Stimulated activated CD8-positive, alpha-beta memory T cell treated with anti-CD3 and anti-CD28 coated beads, Interleukin-15, amount 100 ng/mL, for 4 hours (primary cell): ENCODE measurements at places on chromosomes 1 and 21.

DNA sequence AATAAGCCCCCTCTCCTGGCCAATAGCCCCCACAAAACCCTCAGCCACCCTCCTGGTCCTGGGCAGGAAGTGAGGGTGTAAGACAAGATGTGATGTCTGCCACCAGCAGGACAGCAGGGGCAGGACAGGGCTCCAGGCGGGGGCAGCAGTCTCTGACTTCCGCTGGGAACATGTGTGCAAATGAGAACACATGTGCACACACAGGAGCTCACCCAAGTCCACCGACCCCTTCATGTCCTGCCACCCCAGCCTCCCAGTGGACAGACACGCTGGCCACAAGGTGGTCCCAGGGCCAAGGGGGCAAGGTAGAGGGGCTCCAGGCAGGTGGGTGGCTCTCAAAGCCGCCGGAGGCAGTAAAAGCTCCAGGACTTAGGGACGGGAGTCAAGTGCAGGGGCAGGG lies 60.1 kb downstream of the KCNAB2 start:
- DNase-seq: no peak

DNA sequence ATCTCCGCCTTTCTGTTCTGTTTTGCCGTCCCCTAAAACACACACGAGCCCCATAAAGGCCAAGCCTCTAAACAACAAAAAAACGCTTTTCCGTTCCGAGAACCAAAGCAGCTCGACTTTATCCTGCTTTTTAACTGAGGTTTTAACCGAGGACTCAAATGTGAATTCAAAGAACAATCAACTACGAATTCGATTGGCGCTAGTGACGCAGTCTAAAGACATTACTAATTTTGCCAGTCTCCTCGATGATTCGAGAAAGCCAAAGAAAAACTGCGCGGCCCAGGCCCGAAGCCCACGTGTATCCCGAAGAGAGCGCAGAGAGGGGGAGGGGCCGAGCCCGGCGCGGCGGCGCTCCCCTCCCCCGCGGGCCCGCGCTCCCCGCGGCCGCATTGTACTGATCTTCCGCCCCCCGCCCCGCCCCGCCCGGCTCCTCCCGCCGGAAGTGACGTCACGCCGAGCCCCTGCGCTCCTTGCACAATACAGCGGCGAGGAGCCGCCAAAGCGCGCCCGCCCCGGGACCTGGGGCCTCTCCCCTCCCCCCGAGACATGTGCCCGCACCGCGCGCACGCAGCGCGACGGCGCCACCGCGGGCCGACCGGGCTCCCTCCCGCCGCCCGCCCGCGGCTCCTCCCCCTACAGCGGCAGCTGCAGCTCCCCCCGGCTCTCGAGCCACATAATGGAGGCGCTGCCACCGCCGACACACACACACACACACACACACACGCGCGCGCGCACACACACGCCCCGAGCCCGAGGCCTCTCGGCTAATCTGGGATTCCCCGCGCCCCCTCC lies 1.4 kb downstream of the HNRNPU start:
- DNase-seq: peak; percentile 95

DNA sequence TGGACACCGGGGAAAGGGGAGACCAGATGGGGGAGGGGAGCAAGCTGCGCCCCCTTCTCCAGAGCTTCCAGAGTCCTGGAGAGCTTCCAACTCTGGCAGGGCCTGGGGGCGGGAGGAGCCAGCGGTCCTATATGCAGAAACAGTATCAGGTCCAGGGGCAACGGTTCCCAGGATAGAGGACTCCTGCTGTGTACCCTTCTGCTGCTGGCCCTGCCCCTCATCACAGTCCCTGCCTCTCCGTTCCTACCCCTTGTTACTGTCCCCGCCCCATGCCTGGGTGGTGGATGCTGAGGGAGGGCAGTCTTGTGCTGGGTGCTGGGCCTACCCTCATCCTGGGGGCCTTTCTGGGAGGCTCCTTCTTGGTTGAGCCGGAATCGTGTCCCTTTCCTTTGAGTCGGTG lies 19.2 kb upstream of the PEX10 start:
- DNase-seq: no peak

- DNase-seq: no peak
These were observed 29.0 kb upstream of the NTPCR start for GRCh38 chr1:232921381-232921780.

- DNase-seq: no peak
These were observed 32.0 kb downstream of the EGLN1 start for GRCh38 chr1:231390071-231390470.

GRCh38 chr1:61056196-61056572 lies 26.2 kb upstream of the NFIA start:
- DNase-seq: no peak

DNA sequence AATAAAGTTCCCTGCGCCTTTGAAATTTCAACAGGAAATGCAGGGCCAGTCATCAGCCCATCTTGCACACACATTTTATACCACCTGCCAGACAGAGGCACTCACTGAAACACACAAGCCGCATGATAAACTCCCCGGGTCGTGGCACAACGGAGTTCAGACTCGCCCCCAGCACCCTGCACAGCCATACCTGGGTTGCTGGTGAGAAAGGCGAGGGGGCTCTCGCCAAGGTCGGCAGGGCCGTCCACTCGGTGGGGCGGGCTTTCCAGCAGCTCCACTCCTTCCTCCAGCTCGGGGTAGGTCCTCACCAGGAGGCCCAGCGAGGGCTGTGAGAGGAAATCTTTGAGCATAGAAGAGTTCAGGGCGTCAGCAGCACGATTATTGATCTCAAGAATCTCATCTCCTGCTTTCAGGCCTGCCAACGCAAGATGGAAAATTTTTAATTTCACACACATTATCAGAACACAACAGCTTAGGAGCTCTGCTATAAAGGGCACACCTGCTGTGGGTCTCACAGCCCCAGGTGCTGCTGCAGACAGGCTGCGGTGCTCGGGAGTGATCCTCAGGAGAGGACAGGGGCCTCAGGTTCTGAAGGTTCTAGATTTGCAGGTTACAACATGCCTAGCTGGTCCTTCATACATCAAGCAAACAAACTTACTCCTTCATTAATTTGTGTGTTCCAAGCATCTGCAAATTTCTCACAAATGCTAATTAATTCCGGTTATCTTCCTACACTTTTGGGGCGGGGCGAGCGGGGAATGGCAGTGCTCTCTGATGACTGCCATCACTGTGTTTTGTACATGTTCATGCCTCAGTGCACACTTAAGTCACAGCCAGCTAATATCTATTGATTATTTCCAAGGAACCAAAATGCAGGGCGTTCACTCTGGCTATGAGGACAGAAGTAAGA lies 144.2 kb upstream of the KRTAP19-8 start:
- DNase-seq: no peak

GRCh38 chr1:88169939-88170338 lies 514.1 kb upstream of the PKN2 start:
- DNase-seq: no peak

DNA sequence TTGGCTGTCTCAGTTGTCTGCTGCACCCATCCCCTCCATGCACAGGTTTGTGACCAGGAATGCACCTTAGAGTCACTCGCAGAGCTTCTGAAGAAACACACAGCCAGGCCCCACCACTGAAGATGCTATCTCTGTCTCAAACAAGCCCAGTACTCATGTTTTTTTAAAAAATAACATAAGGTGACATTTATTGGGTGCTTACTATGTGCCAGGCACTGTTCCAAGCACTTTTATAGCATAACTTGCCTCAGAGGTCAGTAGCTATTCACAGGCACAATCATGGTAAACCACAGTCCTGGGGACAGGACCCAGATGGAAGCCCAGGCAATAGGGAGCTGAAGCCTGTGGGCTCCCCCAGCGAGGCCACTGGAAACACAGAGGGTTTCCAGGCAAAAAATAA lies 8.8 kb upstream of the ATP13A2 start:
- DNase-seq: no peak

GRCh38 chr1:90850181-90850897 lies 133.2 kb upstream of the BARHL2 start:
- no peak for DNase-seq

- no peak for DNase-seq
These were observed 272.1 kb downstream of the ZNF648 start for GRCh38 chr1:181789395-181789794.

- DNase-seq: no peak
These were observed 62.2 kb downstream of the OBSCN start for GRCh38 chr1:228270032-228270431.

GRCh38 chr1:65341381-65341780 lies 32.0 kb downstream of the DNAJC6 start:
- no peak for DNase-seq

GRCh38 chr1:180239145-180240096 lies 9.4 kb downstream of the LHX4 start:
- DNase-seq: no peak

- no peak for DNase-seq
These were observed 160.5 kb downstream of the LTN1 start for GRCh38 chr21:28832013-28832714.

- no peak for DNase-seq
These were observed 2.0 kb upstream of the RABGAP1L start for GRCh38 chr1:174157157-174157806.

GRCh38 chr1:44043176-44044070 lies 12.2 kb upstream of the SLC6A9 start:
- DNase-seq: no peak

DNA sequence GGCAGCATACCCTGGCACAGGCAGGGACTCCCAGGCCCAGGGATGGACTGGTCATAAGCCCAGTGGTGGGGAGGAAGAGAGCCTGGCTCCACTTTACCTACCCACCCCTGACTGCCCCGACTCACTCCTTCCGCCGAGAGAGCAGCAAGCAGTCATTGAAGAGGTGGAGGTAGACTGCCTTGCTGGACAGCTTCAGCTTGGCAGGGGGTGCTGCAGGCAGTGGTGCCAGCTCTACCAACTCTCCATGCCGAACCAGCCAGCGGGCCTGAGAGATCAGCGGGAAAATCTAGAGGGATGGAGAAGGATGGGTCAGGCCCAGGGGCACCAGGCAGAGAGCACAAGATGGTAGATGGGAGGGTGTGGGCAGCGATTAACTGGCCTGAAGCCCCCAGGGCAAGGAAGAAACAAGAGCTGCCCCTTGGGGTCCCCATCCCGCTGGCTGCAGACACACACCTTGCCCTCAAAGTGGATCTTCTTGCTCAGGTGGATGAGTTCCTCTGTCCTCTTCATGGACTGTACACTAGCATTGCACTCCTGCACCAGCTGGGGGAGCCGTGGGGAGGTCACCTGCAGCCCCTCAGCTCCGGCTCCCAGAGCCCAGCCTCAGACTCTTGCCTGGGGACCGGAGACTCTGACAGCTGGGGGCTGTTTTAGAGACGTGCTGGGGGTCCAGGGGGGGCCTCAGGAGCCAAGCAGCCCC lies 7.7 kb downstream of the ARHGEF19 start:
- DNase-seq: no peak

DNA sequence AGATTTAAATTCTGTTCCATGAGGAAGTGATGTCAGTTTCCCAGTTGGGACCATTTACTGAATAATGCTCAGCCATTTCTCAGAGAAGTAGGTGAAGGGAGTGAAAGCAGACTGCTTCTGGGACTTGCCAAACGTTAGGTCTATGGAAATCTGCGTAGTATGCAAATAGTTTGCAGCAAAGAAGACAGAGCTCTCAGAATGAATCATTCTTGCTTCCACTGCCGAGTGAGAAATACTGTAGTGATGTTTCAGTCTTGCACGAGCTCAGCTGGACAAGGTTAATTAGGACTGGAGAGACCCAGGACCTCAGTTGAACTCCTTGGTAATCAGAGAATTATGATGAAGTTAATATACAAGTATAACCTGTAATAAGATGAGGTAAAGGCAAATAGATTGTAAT lies 317.7 kb upstream of the DAB1 start:
- DNase-seq: no peak

DNA sequence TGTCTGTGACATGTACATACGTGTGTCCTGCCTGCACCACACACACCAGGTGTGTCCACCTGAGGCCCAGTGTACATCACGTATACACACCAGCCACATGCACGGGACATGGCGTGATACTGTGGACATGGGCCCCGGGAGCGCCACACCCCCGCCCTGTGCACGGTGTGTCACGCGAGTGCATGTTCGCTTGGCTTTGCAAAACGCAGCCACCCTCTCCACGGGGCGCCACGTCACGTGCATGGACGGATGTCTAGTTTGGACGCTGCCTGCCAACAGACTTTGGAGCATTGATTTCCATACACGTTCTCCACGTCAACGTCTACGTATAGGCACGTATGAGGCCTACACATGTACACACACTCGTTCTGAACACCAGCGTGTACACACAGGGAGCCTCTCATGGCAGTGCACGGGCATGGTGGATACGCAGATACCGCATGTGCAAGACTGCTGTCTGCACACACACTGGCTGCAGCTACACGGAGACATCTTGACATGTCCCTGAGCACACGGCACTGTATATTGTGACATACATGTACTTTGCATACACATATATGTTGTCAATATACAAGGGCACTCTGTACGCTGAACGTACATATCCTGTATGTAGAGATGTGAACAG lies 2.7 kb downstream of the TMEM240 start:
- DNase-seq: no peak

DNA sequence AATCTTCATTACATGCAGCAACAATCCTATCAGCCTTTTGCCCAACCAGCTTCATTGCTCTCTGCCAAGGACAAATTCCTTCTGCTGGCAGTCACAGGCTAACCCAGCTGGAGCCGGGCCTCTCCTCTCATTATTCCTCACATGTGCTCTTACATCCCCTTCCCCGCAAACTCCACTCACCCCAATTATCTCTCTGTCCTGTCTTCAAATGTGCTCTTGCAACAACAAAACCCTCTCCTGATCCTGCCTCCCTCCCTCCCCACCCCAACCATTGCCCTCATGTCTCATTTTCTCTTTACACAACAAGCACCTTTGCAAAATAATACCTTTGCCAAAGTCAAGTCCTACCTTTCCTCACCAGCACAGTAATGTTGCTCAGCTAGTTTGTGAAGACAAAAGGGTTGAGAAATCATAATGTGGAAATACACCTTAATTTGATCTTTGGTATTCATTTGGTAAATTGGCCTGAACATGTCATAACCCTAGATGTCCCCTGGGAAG lies 36.0 kb upstream of the DHCR24 start:
- DNase-seq: no peak

- no peak for DNase-seq
These were observed 39.0 kb downstream of the DPT start for GRCh38 chr1:168689726-168690602.

DNA sequence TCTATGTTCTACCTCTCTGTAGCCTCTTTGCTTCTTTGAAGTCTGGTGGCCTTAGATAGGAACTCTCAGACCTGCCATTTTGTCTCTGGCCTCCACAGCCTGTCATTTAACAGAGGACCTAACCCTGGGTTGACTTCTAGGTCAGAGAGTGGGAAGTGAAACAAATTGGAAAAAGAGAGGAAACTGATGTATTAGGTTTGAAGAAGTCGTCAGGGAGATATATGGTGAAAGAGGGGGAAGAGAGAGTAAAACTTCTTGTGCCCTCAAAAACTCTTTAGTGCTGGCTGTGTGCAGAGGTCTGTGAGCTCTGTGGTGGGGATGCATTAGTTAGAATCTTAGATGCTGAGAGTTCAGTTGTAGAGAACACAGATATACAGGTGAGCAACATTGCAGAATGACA lies 30.2 kb upstream of the CD1D start:
- no peak for DNase-seq

GRCh38 chr1:213268221-213268620 lies 217.2 kb downstream of the RPS6KC1 start:
- no peak for DNase-seq

DNA sequence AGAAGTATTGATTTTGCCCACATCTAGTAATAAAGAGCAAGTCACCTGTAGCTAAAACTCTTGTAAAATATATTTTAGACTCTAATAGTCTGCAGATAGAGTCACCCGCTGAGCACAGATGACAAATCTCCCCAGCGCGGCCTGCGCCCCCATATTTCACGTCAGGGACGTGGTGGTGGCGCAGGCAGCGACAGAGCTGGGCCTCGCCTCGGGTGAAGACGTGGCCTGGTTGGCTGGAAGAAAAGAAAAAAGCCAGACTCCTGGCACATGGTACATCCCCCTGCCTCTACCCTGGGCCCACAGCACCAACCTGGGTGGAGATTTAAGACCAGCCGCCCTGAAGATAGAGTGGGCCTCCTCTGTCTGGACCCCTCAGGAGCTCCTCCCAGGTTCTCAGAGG lies 6.0 kb upstream of the DMBX1 start:
- no peak for DNase-seq
